ENCODE measurements at places on chromosomes 13 and 19. TPM values are rescaled to one million over a fixed set of nuclear protein-coding genes. Genes with fewer than 3 reads are reported as not detected.
A peak's percentile ranks its signal among the peaks of the same experiment; 100 is the strongest.

Gene ZNF805
- 9.0 TPM for total RNA-seq

Gene LGALS4
- not detected for total RNA-seq

GRCh38 chr19:15091918-15092753, 10.1 kb downstream of the OR1I1 start:
- DNase-seq, result peak; percentile 55

- DNase-seq, result no peak
Observed at GRCh38 chr19:49116544-49116943, 2.4 kb downstream of the LIN7B start.

DNA sequence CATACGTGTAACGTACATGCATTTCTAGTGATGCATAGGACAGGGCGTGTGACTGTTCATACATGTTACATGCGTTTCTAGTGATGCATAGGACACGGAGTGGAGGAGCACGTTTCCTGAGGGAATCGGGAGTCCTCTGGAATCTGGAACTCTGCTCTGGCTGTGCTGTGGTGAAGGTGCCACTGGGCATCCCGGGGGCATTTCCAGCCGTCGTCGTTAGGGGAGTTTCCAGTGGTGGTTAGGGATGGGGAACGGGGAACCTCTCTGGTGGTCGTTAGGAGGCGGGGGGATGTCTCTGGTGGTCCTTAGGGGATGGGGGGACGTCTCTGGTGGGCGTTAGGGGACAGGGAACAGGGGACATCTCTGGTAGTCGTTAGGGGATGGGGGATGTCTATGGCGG, 209.6 kb upstream of the SOX1 start:
- DNase-seq, result no peak

GRCh38 chr19:4689403-4689802, 19.3 kb upstream of the MYDGF start:
- DNase-seq, result no peak

- DNase-seq, result no peak
Observed at GRCh38 chr13:73340069-73340468, 281.3 kb downstream of the KLF5 start.

Measured in Caki2 (cell line).